ENCODE measurements at places on chromosomes 16 and 17.

DNA sequence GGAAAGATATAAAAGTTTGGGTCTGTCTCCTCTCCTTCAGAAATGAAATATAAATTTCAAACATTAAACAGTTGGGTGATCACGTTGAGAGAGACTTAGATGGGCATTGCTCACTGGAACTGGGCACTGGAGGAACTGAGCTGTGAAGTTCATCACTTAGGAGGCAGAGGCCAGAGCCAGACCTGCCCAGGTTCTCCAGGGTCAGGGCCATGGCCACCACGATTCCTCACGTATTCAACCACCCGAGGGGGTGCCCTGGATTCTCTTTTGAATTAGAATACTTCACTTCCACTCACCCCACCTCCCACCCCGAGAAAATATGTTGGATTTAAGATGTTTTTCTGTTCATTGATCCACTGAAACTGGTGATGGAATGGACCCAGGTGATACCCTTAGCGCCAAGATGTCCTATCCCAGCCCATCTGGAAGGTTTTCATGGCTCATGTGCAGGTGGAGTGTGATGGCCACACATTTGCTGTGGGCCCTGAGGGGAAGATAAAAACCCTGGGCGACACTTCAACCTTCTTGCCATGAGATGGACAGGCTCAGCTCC lies 6.1 kb downstream of the PRR29 start:
- DNase-seq, result no peak

GRCh38 chr16:10876799-10877341 lies at the start of gene CIITA:
CIITA (plus strand) TSS chr16:10877202; CDS start chr16:10877331, 129 bp downstream.
- DNase-seq, result peak; percentile 68

DNA sequence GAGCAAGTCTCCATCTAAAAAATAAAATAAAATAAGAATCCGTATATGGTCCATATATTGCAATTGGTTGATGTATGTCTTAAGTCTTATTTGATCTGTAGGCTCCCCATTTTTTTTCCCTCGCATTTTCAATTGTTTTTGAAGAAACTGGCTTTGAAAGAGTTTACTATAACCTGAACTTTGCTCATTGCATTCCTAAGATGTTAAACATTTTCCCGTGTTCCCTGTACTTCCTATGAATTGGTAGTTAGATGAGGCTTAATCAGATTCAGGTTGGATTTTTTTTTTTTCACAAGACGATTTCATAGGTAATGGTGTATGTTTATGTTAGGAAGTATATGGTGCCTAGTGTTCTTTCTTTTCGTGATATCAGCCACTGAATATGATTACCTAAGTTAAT lies 3.3 kb downstream of the LRRC36 start:
- no peak for DNase-seq

DNA sequence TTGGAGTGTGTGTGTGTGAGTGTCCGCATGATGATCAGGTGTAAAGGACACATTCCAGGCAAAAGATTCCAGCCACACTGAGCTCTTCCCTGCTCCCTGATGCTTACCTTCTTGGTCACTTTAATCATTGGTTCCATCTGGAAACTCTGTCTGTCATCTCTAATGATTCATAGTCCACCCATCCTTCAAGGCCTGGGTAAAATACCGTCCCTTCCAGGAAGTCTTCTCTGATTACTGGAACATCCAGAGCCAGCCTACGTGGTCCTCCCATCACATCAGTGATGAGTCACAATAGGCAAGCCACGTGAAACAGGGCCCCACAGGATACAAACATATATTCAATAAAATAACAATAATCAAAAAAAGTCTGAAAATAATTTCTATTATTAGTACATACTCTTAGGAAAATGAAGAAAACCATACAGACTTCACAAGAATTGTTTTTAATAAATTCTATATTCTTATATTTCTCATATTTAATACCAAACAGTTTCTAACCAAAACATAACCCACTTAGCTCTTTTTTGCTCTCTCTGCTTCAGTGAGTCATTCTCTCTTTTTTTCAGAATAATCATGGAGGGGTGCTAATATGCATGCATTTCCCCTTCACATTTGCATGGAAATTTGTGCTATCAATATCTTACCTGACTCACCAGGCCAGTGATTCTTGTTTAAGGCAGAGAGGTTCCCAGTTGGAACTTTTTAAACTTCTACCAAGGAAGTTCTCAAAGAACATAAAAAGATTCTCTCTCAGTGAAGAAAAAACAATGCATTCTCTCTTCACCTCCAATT lies 263.2 kb downstream of the TOX3 start:
- DNase-seq, result no peak

GRCh38 chr16:27736431-27736830 lies 186.5 kb downstream of the KATNIP start:
- DNase-seq, result no peak

GRCh38 chr17:65243838-65244625 lies 106.9 kb downstream of the RGS9 start:
- no peak for DNase-seq

DNA sequence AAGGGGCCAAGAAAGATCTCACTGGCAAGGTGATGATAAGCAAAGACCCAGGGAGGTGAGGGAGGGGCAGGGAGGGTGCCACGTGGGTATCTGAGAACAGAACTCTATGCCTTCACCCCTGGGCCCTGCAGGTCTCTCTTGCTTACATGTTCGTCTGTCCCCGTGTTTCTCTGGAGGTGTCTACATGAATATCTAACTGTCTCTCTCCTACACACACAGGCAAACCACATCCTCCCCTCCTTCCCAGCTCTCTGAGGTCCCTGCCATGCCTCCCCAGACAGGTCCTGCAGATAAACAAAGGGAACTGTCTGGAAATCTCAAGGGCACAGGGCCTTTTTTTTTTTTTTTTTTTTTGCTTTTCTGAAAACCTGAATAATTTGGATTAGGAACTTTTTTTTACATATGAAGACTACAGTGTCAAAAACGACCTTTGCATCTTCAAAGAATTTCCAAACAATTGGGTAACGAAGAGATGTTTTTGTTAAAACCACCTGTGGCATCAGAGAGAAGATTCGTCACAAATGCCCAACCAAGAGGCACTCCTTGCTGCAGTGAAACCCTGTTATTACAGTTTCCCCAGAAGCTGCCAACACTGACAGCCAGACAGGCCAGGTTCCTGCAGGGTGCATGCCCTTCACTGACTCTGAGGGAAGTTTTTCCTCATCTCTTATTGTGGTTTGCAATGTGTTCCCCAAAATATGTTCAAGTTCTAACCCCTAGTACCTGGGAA lies 17.8 kb downstream of the PLLP start:
- no peak for DNase-seq

DNA sequence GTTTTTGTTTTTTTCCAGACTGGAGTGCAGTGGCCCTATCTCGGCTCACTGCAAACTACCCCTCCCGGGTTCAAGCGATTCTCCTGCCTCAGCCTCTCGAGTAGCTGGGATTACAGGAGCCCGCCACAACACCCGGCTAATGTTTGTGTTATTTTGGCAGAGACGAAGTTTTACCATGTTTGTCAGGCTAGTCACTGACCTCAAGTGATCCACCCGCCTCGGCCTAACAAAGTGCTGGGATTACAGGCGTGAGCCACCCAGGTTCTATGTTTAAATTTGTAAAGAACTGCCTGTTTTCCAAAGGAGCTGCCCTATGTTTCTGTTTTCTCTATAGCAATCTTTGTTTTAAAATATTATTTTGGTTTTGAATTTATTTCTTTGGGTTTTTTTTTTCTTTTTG lies 13.8 kb upstream of the C16orf87 start:
- DNase-seq, result no peak

DNA sequence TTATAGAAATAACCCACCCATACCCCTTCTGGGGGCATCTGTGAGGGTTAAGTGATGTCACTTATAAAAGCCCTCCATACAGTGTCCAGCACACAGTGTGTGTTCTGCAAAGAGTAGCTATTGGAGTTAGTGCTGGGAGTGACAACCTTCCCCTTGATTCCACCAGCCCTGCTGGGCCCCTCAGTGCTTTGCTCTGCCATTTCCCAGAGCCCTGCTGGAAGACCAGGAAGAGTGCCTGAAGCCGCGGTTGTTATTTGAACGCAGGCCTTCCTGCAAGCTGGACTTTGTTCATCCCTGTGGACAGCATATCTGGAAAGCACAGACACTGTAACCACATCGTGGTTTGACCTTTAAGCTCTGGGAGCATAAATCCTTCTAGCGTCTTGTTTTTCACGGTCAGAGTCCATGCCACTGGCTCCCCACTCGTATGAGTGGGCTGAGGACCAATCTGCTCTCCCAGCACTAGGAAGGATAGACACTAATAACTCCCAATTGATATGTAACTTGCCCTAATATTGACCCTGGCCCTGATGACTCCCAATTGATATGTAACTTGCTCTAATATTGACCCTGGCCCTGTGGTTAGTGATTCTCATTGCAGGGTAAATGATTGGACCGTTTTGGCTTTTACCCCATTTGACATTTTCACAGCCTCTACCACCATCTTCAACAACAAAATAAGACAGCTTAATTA lies 297.1 kb upstream of the MAF start:
- no peak for DNase-seq

- no peak for DNase-seq
Observed at GRCh38 chr17:55883149-55883548, 132.3 kb downstream of the PCTP start.

DNA sequence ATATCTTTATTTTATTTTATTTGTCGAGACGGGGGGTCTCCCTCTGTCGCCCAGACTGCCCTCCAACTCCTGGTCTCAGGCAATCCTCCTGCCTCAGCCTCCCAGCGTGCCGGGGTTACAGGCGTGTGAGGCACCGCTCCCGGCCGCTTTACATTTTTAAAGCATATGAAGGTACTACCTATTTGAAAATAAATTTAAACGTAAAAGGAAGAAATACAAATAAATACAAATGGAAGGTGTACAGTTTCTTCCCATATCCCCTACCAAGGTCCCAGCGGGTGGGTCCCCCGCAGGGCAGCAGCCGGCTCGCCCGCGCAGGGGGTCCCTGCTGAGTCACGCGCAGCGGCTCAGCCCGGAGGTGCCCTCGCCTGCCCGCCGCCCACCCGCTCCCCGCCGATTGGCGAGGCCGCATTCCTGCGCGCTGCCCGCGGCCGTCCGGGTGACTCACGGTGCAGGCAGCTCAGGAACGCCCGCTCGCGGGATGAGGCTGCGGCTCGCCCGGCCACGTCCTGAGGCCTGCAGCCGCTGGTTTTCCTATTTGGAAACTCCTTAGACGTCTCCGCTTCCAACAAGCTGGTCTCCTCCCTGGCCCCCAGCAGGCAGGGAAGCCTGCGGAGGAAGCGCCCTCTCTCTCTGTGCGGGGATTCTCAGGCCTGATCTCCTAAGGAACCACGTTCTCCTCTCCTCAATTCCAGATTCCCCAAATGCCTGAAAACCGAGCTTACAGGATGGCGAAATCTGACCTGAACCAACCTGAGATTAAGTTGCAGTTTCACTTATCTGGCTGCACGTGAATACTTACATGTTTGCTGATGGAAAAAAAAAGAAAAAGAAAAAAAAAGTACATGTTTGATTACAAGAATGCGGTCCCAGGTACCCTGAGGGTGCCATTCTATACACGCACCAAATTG lies 54.8 kb upstream of the MAP3K14 start:
- no peak for DNase-seq

- DNase-seq, result no peak
Observed at GRCh38 chr17:6079960-6080359, 9.8 kb downstream of the WSCD1 start.

- no peak for DNase-seq
Observed at GRCh38 chr16:24418733-24419132, 120.6 kb upstream of the RBBP6 start.

GRCh38 chr16:65316808-65317207 lies 194.9 kb upstream of the CDH11 start:
- no peak for DNase-seq

DNA sequence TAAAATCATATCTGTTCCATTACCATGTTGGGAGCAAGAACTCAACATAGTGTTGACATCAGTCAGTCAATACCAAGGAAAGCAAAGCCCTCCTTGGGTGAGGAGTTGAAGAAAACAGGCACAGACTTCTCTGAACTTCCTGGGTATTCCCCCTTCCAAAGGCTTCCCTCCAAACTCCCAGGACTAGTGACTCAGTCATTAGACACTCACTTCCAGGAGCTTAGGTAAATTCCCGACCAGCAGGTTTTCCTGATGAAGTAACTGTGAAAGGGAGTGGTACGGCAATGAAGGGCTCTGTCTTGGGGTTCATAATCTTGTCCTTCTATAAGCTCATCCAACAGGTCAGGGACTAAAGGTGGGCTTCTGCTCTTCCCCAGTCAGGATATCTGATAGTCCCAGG lies 293.8 kb upstream of the AXIN2 start:
- DNase-seq, result no peak

DNA sequence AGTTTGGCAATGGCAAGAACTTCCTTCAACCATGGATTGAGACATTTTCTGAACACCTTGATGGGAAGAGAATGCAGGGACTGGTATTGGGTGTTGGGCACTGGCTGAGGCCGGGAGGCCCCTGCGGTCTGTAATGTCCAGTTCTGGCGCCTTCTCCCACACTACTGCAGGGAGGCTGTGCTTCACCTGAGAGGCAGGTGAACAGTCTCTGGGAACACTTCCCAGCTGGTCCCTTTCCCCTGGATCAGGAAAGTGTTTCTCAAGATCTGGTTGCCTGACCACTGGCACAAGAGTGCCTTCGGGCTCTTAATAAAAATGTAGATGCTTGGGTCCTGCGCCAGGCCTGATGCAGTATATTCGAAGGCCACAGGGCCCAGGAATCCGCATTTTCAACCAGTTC lies 28.5 kb upstream of the NAT9 start:
- DNase-seq, result no peak

- no peak for DNase-seq
Observed at GRCh38 chr16:85878875-85879274, 20.1 kb upstream of the IRF8 start.
